ENCODE measurements at places on chromosomes 7 and 10.

DNA sequence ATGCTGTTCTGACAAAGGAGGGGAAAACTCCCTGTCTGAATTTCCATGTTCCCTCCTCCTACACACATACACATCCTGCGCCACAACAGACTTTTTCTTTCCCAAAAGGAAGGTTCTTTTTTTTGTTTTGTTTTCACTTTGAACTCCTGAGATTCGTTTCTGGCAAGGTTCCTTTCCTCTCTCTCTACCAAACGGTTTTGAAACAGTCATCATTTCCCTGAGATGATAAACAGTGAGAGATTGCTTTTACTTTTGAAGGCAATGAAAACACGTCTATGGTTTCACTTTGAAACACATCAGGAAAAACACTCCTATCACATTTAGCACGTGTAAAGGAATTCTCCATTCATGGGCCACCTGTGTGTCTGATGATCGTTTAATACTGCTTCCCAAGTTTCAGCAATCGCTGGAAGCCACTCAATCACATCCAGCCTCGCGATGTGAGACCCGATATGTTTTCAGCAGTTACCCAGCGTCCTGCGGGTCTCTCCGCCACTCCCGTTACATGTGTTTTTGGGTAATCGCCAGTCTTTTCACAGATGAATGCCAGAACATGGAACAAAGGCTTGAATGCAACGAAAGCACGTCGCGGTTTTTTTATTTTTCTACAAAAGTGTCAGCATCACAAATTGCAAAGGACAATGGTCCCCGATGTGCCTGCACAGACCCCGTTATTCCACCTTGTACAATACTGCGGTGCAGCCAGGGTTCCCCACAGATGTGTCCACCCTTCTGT, 62.8 kb upstream of the CUX1 start:
- peak; percentile 3 for DNase-seq

- DNase-seq: peak; percentile 10
Measured at GRCh38 chr10:104396581-104396980, 42.9 kb downstream of the CFAP58 start.

GRCh38 chr10:3750006-3750816, 34.8 kb downstream of the KLF6 start:
- DNase-seq: no peak

DNA sequence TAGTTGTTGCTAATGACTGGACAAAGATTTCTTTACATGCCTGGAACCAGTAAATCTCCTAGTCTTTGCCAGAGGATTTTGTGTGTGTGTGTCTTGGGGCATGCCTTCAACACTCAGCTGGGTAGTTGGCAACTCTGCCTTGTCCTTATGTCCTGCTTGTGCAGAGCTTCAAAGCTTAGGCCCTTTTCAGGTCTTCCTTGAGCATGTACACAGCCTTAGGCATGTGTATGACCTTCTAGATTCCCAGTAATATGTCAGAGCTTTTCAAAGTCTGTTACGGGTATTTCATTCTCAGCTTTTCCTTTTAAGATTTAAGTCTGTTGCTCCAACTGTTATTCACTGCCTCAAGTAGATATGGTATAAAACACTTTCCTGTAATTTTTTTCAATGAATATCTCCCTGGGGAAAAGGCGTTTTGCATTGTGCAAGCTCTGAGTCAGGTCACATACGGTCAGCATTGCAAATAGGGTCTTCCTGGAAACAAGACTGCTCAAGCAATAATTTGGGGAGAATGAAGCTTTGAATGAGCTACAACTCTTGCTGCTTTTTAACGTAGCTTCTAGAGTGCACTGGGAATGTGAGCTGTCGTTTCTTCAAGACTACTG, 25.5 kb downstream of the SHOC2 start:
- DNase-seq: no peak

GRCh38 chr7:48426966-48427555, 255.8 kb downstream of the ABCA13 start:
- DNase-seq: no peak

DNA sequence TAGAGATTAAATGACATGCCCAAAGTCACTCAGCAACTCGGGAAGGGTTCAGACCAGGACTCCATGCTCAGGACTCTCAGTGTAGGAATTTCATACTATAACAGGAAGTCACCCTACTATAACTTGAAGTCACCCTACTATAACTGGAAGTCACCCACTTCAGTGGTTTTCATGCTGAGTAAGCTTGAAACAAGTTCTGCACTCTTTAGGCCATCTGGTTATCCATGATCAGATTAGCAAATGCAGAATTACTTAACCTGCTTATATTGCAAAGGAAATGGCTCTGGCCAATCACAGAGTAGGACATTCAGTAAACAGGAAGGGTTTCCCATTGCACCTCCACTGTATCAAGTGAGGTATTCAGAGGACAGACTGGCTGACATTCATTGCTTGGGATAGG, 1240.4 kb downstream of the GATA3 start:
- no peak for DNase-seq

- no peak for DNase-seq
Measured at GRCh38 chr7:105473163-105473562, 48.9 kb downstream of the PUS7 start.

- DNase-seq: peak; percentile 78
Measured at GRCh38 chr7:23530405-23530804, 1.4 kb downstream of the TRA2A start.

- no peak for DNase-seq
Measured at GRCh38 chr7:115779561-115779960, 251.0 kb downstream of the TFEC start.

DNA sequence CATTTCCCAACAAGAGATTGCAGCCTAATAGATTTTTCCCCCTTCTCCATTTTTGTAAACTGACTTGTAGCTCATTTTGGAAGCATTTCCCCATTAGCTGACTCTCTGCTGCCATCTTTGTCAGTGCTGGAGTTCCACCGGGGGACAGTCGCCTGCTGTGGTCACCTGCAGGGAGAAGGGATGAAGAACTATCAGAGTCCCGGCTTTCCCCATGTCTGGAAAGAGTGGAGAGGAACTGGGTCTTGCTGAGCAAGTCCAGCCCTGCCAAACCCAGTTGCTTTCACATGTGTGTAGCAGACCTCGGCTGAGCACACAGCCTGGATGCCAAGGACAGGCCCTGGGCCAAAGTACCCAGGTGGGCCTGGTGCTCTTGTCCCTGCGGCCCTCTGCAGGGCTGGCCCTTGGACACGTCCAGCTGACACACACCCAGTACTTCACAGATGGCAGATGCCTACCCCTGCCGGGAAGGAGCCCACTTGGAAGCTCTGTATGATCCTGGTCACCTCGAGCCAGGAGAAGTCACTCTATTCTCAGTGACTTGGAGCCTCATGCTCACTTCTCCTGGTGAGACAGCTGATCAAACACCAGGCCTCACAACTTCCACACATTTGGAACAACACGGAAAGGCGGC, 157.3 kb upstream of the NPVF start:
- no peak for DNase-seq

DNA sequence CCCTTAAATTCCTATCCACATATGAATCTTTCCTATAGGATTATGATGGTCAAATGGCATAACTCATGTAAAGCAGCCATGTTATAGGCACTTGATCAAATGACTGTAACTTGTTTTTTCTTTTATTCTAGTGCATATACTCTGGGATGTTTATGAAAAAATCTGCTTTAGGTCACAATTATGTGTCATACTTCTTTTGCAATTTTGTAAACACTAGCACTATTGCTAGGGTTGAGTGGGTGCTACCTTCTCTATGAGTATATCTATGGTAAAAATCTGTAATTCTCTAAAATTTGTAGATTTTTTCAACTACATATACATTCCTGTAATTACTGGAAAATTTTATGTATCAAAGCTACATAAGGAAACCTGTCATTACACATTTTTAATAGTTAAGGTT, 50.0 kb downstream of the HGF start:
- DNase-seq: no peak

- no peak for DNase-seq
Measured at GRCh38 chr7:31651234-31652062, 35.6 kb upstream of the PPP1R17 start.

DNA sequence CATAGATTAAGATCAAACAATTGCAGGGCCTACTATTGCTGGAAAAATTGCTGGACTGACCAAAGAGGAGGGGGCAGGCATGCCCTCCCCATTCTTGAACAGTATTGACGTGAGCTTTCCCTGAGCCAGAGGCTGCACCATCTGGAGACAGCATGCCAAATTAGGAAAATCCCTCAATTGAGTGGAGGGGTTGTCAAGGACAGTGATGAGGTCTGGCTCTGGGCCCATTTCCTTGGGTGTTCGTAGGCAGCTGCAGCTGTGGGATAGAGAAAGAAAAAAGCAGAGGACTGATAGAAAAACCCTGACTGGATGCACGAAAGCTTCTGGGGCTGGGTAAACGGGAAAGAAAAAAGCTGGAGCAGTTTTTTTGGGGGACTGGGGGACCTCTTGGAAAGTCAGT, 22.8 kb upstream of the ORC5 start:
- DNase-seq: no peak

GRCh38 chr10:133335246-133336117, 1.2 kb downstream of the CALY start:
- DNase-seq: peak; percentile 89

DNA sequence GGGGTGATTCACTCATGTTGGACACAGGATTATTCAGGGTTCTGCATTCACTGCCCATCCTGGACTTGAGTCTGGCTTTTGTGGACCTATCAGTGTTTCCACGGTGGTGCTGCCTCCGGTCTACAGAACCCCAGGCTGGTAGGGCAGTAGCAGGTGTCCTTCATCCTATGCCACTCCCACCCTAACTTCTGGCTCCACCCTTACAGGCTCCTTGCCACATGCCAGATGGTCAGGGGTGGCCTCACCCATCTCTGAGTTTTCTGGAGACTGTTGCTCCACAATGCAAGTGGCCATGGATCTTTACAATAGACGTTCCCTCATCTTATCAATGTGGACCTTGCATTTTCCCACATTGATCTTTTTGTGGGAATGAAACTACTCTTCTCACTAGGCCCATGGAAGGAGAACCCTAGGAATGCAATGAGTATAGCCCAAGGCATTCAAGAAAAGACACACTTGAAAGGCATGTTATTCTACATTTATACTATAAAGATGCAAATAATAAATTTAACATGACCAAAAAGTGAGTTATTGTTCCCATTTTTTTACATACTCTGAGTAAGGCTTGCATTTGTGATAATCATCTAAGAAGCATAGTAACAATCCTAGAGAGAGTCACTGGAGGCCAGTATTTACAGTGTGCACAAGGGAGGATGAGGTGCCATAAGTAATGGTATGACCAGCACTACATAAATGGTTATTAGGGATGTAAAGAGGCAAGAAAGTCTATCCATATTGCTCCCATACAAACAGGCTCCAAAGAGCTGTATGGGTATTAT, 57.4 kb upstream of the ADO start:
- no peak for DNase-seq

DNA sequence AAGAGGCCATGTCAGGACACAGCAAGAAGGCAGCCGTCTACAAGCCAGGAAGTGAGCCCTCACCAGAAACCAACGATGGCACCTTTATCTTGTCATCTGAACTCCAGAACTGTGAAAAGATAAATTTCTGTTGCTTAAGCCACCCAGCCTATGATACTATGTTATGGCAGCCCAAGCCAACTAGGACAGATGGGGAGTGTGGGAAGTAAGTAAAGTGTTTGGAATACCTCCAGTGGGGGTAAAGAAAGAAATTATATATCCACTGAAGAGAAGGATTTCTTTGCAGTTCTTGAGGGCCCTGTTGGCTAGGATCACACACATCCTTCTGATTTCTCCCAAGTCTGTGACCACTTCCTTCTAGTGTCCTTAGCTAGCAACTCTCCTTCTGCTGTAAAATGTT, 384.4 kb downstream of the TNS3 start:
- no peak for DNase-seq

- DNase-seq: no peak
Measured at GRCh38 chr10:80279146-80279545, 10.3 kb downstream of the MAT1A start.

DNA sequence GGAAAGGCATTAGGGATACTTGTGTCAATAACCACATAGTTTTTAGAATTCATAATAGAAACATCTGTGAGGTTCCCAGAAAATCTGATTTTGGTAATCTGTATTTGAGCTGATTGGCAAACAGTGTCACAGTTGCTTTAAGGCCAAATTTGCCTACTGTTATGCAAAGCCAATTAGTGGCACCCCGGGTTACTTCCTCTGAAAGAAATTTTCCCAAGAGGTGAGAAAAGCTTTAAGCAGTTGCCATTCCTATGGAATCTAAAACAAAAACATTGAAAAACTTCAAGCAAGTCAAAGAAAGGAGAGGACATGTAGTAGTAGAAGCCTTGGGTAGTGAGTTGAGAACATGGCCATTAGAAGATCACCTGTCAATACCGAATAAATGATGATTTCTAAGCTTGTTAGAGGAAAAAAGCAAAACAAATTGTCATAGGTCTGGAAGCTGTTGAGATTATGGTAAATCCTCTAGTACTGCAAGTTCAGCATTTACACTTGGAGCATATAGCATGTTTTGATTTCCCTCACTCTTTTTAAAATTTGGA, 176.8 kb downstream of the TWIST1 start:
- no peak for DNase-seq

GRCh38 chr7:40659231-40659630, 524.4 kb downstream of the SUGCT start:
- no peak for DNase-seq

- peak; percentile 92 for DNase-seq
Measured at GRCh38 chr10:3948843-3949242, 163.8 kb upstream of the KLF6 start.

GRCh38 chr7:873367-874002, 2.9 kb upstream of the GET4 start:
- peak; percentile 77 for DNase-seq

GRCh38 chr7:148650232-148650858, 48.4 kb upstream of the CUL1 start:
- DNase-seq: no peak

DNA sequence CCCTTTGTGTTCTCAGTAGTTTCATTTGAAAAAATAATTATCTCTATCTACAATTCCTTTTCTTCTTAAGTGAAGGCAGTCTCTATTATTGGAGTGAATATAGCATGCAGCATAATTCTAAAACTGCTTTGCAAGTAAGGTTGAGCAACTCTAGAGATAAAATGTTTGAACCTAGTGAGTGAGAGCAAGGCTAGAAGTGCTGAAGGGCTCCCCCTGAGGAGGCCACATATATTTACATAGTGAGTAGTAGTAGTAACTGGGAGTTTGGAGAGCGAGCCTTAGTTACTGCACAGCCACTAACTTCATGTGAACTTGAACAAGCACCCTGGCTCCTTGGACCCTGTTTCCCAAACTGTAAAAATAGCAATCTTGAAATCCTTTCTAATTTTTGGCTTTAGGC, 141.5 kb upstream of the DKK1 start:
- DNase-seq: no peak

GRCh38 chr7:26365901-26366275, 74.2 kb downstream of the SNX10 start:
- DNase-seq: no peak

DNA sequence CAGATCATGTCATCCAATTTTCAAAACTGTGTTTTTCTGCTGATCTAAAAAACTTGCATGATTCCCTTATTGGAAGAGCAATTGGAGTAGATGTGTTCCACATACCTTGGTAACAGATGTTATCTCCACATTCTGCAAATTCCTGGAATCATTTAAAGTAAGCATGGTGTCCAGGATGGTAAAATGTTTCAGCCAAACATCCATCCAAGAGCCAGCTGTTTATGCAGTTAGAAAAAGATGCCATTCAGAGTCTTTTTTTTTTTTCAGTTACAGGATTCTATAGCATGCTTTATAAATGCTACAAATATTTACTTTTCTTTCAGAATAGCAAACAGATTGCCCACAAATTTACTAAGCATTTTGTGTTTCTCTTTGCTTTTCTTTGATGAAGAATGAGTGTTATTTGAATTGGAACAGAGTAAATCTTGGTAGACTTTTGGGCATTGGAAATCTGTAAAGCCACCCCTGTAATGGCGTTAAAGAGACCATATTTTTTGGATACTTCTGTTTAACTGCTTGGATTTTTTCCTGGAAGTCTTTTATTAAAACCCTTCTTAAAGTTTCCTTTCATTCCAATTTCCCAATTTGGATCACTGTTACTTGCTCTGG, 149.8 kb downstream of the GNAT3 start:
- no peak for DNase-seq
